ENCODE measurements at places on chromosomes 2 and 18. TPM values are rescaled to one million over a fixed set of nuclear protein-coding genes. Genes with fewer than 3 reads are reported as not detected.

Gene NDC80
- total RNA-seq: 6.8 TPM

Gene ELOA2
- total RNA-seq: not detected

- no peak for DNase-seq
These were observed 5.8 kb upstream of the FAM228A start for GRCh38 chr2:24169023-24169422.

DNA sequence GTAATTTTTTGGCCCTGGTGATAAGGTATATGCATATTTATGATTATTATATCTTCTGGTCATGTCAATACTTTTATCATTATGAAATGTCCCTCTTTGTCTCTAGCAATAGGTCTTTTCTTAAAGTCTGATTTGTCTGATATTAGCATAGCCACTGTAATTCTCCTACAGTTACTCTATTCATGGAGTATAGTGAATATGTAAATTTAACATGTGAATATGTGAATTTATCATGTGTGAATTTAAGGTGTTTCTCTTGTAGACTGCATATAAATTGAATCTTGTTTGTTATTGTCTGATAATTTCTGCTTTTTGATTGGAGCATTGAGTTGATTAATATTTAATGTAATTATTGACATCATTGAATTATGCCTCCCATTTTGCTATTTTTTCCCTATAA is 259.4 kb downstream of the HRH4 start:
- DNase-seq: no peak

Gene GALNT5
- total RNA-seq: not detected

GRCh38 chr18:23587220-23587642 is 925 bp upstream of the NPC1 start:
- DNase-seq: no peak

- no peak for DNase-seq
These were observed 31.3 kb upstream of the CDCA7 start for GRCh38 chr2:173323371-173323770.

- DNase-seq: no peak
These were observed 34.7 kb downstream of the CYB5A start for GRCh38 chr18:74257083-74257482.

DNA sequence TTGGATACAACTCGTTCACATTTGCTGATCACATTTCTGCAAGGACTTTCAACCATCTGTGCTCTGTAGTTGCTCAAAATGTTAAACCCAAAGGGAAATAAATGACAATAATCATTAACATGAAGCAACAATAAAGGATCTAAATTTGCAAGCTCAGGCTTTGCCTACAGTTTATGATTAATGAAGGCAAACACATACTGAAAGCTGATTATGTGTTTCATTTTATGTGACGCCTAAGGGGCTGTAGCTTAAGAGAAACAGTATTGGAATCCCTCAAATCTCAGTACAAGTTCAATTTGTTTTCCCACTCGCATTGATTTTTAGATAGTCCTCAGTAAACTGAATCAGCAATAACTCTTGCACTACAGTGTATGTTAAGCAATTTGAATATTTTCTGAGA is 160.3 kb upstream of the FSIP2 start:
- DNase-seq: no peak

All from dermis microvascular lymphatic vessel endothelial cell (primary cell).